ENCODE measurements at places on chromosomes 1 and 21.

GRCh38 chr1:179812501-179813292 lies 64.9 kb downstream of the TOR1AIP2 start:
- DNase-seq: no peak

GRCh38 chr1:61357539-61357938 lies 275.2 kb downstream of the NFIA start:
- DNase-seq: no peak

DNA sequence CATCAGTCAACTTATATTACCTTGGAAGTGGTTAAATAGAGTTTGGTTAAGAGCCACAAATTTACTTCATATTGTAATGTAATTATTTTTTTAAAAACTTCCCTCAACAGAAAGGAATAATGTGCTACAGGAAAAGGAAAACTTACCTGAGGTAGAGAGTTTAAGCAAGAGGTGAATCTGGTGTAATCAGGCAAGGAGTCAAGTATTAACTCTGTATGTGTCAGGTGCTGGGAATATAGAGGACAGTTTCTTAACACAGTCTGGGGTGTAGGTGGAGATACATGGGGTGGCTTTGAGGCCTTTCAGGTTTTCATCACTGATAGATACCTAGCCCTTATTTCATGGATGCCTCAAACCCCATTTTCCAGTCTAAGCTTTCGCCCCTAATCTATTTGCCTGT lies 25.9 kb upstream of the MYOCOS start:
- DNase-seq: no peak

GRCh38 chr1:100703716-100704115 lies 15.8 kb upstream of the VCAM1 start:
- no peak for DNase-seq

DNA sequence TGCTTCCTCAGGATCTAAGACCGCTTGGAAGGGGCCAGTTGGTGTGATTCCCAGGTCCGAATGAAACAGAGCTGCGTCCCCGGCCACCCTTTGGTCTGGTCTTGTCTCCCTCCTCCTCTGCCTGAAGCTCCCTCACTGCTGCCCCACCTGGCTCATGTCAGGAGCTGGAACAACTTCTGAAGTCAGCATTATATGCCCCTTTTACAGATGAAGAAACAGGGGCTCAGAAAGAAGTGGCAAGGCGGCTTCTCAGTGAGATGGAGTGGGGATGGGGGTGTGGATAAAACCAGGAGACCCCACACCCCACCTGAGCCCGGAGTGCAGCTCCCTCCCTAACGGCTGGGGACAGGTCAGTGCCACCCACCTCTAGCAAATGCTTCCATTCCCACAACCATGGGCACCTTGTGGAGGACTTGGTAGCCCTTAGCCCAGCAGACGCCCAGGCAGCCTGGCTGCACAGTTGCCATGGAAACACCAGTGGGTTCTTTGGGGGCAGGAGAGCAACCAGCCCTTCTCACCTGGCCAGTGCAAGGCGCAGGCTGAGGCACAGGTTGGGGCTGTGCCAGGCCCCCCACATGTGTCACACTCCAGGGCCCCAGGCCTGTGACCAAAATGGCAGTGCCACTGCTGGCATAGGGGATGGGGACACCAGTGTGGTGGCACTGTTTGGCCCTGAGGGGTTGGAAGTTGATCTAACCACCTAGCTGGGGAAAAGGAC lies 31.9 kb upstream of the ECE1 start:
- DNase-seq: no peak

DNA sequence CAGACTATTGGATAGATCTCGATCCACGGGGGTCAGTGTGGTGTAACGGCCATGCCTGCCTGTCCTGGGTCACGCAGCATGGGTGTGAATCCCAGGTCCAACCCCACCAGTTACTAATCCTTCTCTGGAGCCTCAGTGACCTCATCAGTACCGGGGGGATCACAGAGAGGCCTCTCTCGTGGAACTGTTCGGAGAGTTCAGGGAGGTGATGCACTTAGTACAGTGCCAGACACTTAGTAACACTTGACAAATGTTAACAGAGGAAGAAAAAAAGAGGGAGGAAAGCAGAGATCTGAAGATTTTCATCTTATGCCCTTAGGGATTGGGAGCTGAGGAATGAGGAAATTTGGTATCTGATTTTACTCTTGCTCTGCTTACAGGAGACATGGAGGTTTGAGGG lies 2.9 kb downstream of the ABCA4 start:
- DNase-seq: no peak

DNA sequence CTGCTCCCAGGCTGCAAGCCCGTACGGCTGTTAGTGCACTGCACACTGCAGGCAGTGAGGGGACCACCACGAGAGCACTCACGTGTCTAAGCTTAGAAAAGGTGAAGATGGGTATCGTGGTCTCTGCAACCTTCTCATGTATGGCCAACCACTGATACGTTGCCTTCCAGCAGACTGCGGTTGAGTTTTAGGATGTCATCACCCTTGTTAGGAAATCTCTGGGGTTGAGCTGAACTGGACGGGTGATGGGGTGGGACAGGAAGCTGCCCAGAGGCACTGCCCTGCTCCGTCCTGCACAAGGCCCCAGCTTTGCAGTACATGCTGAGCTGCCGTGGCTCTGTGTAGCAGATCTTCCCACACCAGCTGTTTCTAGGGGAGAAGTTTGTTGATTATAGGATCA lies 43.3 kb downstream of the FAAP20 start:
- no peak for DNase-seq

- no peak for DNase-seq
These were observed 111.3 kb downstream of the TGFB2 start for GRCh38 chr1:218456444-218456843.

DNA sequence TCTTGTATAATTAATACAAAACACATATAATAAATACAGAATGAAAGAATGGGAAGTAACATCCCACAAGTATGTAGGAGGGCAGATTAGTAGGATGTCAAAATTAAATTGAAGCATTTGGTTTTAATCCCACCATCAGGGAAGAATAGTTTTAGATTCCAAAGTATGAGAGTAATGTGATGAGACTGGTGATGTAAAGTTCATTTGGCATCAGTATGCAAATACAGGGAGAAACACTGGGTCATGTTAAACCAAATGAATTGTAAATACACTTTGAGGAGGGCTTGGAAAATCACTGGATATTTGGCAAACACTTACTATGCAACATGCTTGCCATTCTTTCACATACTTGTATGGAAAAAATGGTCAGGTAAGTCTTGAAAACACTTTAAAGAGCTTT lies 358.8 kb downstream of the DPYD start:
- DNase-seq: no peak

- DNase-seq: no peak
These were observed 7.6 kb downstream of the TAGLN2 start for GRCh38 chr1:159917533-159918351.

DNA sequence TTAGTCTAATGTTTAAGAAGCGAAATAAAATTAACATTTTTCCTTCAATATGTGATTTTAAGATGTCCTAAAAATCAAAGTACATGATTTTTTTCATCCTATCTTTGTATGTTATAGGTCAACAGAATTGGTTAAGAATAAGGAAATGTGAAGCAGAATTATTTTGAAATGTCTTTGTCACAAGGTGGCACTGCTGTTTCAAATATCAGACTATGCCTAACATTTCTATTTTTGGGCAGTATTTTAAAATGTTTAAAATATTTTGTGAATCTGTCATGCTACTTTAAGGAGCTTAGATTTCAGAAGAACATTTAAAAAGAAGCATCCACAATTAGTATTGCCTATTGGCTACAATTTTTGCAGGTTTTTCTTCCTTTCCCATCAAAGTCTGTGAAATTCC lies 38.7 kb downstream of the AMY1C start:
- no peak for DNase-seq

- DNase-seq: no peak
These were observed 222.6 kb upstream of the KCTD3 start for GRCh38 chr1:215344539-215344938.

- no peak for DNase-seq
These were observed 69.8 kb upstream of the PGBD5 start for GRCh38 chr1:230495891-230496385.

DNA sequence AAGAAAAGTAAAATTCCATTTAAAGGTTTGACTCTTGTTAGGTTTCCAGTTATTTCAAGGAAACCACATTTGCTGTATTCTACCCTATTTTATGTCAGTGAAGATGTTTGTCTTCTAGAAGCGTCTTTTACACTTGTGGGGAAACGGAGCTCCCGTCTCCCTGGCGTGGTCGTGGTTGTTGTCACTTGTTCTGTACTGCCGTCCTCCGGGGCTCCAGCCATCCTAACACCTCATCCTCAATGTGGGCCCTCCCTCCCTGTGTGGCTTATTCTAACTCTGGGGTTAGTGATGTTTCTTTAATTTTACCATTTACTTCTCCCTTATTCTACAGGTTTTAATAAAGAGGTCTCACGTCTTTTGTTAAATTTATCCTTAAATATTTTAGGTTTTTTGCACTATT lies 52.7 kb upstream of the DIP2A start:
- no peak for DNase-seq

GRCh38 chr1:223016381-223016780 lies 126.7 kb downstream of the TLR5 start:
- DNase-seq: no peak

GRCh38 chr1:161973924-161974845 lies 49.5 kb downstream of the OLFML2B start:
- DNase-seq: no peak

- DNase-seq: no peak
These were observed 66.4 kb downstream of the DDX20 start for GRCh38 chr1:111822138-111822537.

DNA sequence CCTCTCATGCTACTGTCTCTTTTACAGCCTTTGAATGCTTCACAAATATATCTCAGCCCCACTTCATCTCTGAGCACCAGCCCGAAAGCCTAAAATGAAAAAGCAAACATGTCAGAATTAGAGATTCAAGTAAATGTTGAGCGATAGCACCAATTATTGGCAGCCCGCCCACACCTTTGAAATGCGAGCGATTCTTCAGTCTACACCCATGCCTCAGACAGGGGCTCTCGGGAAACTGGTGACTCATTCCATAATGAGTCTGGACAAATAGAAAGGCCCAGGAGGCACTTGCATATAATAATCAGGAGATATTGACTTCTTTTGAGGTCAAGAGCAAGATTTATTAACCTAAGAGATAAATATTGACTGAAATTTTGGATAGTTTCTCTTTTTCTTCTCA lies 487.3 kb upstream of the PTBP2 start:
- DNase-seq: no peak

GRCh38 chr1:176111835-176112234 lies 95.3 kb downstream of the COP1 start:
- no peak for DNase-seq

DNA sequence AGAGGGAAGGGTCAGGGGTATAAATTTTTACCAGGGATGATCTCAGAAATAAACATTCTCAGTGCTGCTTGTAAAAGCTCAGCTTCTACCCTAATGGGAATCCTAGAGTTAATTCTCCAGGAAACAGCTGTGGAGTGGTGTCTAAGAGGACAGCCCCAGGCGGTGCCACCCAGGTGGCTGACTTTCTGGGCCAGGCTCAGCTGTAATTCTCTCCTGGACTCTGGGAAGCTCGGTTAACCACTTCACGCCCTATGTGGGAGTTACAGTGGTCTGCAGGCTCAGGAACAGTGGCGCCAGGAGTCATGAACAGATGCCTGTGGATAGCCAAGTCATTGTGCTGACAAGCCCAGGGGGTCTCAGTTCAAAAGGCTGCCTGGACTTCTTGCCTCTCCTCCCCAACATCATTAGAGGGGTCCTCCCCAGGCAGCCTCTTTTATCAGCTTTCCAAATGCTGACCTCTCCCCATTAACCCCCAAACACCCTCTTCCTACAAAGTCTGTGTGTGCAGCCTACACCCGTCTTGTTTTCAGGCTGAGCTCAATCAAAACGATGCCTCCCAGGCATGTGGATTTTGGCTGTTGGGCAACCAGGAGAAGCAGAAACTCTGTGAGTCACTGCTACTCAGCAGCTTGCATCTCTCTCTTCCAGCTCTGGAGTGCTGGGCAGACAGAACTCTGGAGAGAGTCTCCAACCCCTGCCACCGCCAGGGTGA lies 1.2 kb downstream of the HHIPL2 start:
- DNase-seq: no peak

- no peak for DNase-seq
These were observed 64.5 kb upstream of the SLC44A3 start for GRCh38 chr1:94755675-94756074.

DNA sequence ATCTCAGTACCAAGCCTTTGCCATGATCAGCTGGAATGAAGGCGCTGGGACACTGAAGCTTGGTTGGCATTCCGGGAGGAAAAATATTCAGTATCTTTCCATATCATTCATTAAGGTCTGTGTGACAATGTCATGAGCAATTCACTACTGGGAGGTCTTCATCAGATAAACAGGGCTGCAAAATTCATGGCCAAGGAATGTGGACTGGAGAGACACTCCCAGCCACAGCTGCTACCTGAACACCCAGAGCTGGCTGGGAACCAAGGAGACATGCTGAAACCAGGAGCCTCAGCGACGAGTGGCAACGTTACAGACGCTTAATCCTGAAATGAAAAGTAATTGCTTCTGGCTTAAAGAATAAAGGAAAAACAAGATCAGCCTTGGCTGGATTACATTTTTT lies 30.6 kb upstream of the DDAH1 start:
- no peak for DNase-seq

DNA sequence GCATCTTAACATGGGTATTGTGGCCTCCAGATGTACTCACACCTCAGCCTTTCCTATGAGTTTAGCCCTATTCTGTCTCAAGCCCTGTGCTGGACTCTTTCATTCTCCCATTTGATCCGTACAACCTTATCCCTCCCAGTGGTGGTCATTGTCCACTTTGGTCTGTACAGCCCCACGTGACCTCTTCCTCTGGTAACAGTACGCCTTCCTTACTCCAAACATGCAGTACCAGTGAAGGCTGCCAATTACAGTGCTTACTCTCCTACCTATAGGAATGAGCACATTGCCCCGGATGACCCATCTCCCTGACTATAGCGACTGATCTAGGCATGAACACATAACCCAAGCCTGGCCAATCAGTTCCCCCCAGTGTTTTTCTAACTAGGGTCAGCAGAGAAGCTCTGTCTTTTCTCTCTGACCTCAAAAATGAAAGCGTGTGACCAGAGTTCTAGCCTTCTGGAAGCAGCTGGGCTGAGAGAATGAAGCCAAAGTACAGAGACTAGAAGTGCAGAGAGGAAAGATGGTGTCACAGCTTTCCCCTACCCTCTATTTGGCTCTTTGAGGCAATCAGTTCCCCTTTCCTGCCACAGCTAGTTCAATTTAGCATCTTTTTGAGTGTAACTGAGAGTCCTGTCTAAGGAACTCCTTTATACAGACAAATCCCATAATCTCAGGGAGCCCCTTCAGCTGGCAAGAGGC lies 9.9 kb upstream of the QSOX1 start:
- DNase-seq: no peak

DNA sequence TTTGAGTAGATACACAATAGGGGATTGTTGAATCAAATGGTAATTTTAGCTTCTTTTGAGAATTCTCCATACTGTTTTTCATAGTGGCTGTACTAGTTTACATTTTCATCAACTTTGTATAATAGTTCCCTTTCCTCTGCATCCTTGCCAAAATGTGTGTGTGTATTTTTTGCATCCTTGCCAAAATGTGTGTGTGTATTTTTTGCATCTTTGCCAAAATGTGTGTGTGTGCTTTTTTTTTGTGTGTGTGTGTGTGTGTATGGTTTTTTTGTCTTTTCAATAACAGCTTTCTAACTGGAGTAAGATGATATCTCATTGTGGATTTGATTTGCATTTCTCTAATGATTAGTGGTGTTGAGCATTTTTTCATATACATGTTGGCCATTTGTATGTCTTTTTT lies 105.4 kb downstream of the ATP6V1G3 start:
- DNase-seq: no peak

GRCh38 chr1:94362466-94363058 lies 55.6 kb upstream of the ABCD3 start:
- DNase-seq: no peak

- no peak for DNase-seq
These were observed 48.7 kb downstream of the NPHP4 start for GRCh38 chr1:5943343-5944124.

Data from stimulated activated CD8-positive, alpha-beta memory T cell treated with anti-CD3 and anti-CD28 coated beads, Interleukin-7, amount 100 ng/mL, for 1 hour (primary cell).